Astrocyte (in vitro differentiated cells and primary cell): ENCODE measurements at places on chromosomes 1 and 21. TPM values are rescaled to one million over a fixed set of nuclear protein-coding genes. Genes with fewer than 3 reads are reported as not detected.

GRCh38 chr1:37634244-37634991, at the start of gene RSPO1:
TSS of gene RSPO1 (minus strand) at chr1:37634892. CDS start at chr1:37629661, 5,231 bp downstream.
- no peak within 1 kb of the TSS for H3K27ac ChIP-seq
- no peaks in the 10 kb centered on the region for H3K36me3 ChIP-seq
- DNase-seq: no peak
- no peaks in the 10 kb centered on the region for H3K4me1 ChIP-seq
- H3K4me3 ChIP-seq: no peak within 1 kb of the TSS

SUMO3 gene
- total RNA-seq: 72.7 and 83.5 TPM in 2 replicates

ABCA4 gene
- total RNA-seq: 0.14 and 0.20 TPM in 2 replicates

IFNLR1 gene
- 0.94 and 1.5 TPM in 2 replicates for total RNA-seq

PCAT6 gene
- total RNA-seq: 5.4 and 5.7 TPM in 2 replicates

DNA sequence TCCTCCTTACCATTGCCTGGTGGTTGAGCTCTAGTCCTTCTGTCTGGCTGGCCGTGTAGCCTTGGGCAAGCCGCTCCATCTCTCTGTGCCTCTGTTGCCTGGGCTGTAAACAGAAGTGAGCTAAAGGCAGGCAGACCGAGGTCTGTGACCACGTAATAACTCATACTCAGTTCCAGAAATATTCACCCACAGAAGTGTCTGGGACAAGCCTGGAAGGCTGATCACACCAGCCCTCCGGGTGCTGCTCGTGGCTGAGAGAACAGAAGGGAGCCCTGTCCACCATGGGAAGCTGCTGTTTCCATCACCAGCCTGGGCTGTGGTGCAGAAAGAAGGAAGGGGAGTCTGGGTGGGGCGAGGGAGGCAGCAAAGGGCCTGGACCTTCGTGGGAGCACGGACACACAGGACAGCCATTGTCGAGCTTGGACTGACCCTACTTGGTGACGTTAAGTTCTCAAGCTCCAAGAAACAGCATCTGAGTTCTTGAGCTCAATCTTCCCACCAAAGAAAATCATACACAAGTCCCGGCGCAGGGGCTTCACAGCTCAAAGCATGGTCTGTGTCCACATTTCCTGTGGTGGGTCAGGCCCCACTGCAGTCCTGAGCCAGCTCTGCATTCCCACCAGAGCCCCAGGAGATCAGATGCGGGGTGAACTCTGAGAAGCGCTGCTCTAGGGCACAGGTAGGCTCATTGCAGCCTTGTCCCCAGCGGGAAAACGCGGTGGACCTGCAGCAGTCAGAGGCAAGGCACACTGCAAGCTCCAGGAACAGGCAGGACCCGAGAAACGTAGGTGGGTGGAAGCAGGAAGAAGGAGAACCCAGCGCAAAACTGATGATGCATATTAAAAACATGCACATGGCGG, 61.8 kb downstream of the RUNX3 start:
- H3K27me3 ChIP-seq: peaks cover 5% of the 10 kb centered on the region
- DNase-seq: no peak
- H3K36me3 ChIP-seq: no peaks in the 10 kb centered on the region
- H3K4me3 ChIP-seq: no peak overlapping the region
- no peak overlapping the region for H3K27ac ChIP-seq
